ENCODE measurements at places on chromosomes 12 and 14.

GRCh38 chr14:65243766-65244442 is 141.6 kb upstream of the MAX start:
- DNase-seq: no peak

- DNase-seq: no peak
These were observed 107.7 kb upstream of the SLC38A2 start for GRCh38 chr12:46480316-46480715.

GRCh38 chr14:68253160-68253780 is 433.7 kb downstream of the RAD51B start:
- DNase-seq: no peak

- DNase-seq: no peak
These were observed 28.2 kb upstream of the SNRPF start for GRCh38 chr12:95830335-95831089.

- DNase-seq: no peak
These were observed 42.0 kb downstream of the BDKRB1 start for GRCh38 chr14:96297997-96298515.

GRCh38 chr12:41536813-41537490 is 348.8 kb downstream of the PDZRN4 start:
- no peak for DNase-seq
